ENCODE measurements at places on chromosomes 12 and 14.

DNA sequence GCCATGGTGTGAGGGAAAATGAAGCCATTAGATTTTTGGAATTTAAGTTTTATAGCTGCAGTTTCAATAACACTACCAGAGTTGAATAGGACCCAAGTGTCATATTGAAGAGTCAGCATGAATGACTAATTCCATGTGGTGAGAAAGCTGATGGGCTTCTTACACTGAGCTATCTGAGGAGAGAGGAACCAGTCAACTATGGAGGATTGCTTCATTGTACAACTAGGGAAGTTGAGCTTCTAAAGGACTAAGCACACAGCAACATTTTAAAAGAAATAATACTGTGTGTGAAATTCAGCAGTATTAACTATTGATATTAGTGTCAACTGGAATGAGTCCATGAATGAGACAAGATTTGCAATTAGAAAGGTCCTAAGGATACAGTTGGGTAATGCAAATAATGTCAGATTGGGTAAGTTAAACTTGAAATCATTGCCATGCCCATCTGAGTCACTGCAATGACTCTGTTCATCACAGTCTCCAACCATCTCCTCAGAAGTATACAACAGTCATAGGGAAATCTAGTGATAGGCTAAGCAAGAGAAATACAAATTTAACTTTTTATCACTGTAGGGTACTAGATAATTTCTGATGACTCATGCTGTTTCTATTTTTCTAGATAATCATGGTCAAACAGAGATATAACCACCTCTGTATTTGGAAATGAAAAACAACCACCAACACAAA, 394.2 kb downstream of the FSCB start:
- DNase-seq: no peak

- no peak for DNase-seq
These were observed 27.2 kb upstream of the NRXN3 start for GRCh38 chr14:78142998-78143397.

GRCh38 chr12:122106843-122107242, 28.3 kb downstream of the MLXIP start:
- DNase-seq: peak; percentile 98

DNA sequence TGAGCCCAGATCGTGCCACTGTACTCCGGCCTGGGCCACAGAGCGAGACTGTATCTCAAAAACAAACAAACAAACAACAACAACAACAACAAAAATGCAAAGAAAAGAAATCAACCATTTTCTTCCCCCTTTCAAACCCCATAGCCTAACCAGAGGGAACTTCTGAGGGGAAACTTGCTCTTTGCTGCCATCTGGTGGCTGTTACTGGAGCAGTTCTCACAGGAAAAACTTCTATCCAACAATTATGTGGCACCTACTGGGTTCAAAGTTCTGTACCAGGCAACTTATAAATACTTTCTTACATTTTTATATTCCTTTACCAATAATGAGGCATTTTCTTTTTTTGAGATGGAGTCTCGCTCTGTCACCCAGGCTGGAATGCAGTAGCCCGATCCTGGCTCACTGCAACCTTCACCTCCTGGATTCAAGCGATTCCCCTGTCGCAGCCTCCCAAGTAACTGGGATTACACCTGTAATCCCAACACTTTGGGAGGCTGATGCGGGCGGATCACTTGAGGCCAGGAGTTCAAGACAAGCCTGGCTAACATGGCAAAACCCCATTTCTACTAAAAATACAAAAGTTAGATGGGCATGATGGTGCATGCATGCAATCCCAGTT, 50.9 kb upstream of the BICDL1 start:
- DNase-seq: peak; percentile 53

Data from thyroid gland (tissue), 4 donors.